ENCODE measurements at places on chromosomes 11 and 22.

DNA sequence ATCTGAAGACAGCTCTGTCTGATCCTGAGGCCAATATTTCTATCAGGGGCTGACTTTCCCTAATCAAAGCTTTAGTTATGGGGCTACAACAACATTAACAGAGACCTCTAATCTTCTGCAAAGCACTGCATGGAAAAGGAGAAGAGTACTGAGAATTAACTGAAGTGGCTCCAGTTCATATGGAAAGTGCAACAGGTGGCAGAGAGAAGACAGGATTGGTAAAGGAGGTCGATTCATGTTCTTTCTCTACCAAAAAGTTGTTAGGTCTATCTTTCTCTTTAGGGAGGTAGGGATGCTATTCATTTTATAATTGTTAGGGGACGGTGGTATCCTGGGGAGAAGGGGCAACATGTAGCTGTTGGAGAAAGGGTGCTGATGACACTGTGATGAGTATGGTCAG lies 232.7 kb upstream of the NARS2 start:
- DNase-seq, result no peak

GRCh38 chr11:31655483-31655882 lies 145.9 kb downstream of the ELP4 start:
- DNase-seq, result no peak

- DNase-seq, result no peak
Measured at GRCh38 chr22:20085651-20086050, 5.6 kb downstream of the DGCR8 start.

DNA sequence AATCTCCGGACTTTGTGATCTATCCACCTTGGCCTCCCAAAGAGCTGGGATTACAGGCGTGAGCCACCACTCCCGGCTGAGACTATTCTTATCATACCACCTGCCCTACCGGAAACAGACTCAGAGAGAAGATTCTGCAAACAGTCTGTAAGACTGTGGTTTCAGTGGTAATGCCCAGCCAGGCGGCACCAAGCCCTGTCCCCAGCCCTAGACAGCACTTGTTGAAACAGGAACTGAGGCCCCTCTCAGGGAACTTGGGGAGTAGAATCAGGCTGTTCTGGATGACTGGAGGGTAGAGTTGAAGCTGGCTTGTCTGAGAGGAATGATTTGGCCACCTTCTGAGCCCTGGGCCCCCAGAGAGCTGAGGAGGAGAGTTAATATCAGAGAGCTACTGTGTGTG lies 1.3 kb upstream of the INSC start:
- no peak for DNase-seq

DNA sequence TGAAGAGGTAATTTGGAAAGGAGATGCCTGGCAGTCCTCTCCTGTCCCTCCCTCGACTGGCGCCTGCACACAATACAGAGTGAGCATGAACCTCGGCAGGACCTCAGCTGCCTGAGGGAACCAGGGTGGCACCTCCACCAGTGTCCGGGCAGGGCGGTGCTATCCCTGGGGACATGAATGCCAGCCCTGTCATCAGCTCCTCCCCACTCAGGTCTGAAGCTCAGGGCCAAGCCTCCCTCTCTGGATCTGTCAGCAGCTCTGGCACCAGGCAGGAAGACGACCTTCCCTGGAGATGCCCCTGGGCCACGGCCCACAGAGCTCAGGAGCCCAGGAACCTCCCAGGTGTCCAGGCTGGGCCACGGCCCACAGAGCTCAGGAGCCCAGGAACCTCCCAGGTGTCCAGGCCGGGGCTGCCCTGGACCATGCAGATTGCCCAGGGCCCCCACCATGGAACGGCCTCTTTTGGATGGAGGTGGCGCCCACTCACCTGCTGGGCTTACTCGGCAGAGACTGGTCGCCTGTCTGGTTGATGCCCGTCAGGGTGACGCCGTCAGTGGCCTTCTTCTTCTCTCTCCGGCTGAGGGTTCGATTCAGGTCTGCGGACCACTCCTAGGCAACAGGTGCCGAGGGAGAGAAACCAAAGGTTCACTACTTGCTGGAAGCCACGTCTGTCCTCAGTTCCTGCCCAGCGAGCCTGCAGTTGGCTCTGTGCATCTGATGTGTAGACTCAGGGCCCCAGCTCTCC lies 21.7 kb upstream of the ARFGAP3 start:
- no peak for DNase-seq

- DNase-seq, result no peak
Measured at GRCh38 chr11:5655474-5655873, 29.4 kb downstream of the TRIM5 start.

GRCh38 chr22:49296561-49296960 lies 531.1 kb downstream of the BRD1 start:
- no peak for DNase-seq

DNA sequence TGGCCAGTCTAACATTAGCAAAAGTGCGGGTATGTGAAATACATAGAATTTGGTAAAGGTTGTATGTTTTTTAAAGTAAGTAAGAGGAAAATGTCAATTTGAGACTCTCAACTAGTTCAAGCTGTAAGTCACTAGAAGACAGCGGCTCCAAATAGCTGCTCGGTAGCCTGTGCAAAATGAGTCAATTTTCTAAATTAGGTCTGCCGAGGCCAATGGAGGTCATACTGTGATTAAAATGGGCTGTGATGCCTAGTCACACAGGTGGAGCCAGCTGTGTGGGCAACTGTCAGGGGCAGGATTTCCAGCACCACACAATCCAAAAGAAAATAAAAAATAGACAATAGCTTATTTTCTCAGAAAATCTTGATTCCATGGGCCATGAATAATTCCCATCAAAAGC lies 32.3 kb downstream of the KCNA4 start:
- DNase-seq, result no peak

Data from stimulated activated CD4-positive, alpha-beta T cell treated with anti-CD3 and anti-CD28 coated beads, Interleukin-1b, Interleukin-23, amount 100 ng/mL, for 4 hours (primary cell).